ENCODE measurements at places on chromosomes 2 and 18.

GRCh38 chr2:69222953-69223658 lies 163.9 kb downstream of the GFPT1 start:
- no peak for DNase-seq

DNA sequence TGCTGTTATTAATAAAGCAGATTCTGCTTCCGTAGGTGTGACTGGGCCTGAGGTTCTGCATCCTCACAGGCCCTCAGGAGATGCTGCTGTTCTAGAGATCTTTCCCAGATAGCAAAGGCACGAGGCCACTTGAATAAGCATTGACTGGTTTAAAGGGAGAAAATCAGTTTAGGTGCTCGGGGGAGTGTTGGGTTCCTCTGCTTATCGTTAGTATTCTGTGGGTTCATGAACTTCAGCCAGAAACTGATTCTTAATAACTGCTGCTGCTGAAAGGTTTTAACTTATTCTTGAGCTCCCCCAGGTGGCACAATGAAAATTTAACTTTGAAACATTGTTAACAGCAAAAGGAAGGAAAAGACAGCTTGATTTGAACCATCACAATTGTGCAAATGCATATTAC lies 56.9 kb downstream of the ITGA6 start:
- DNase-seq: no peak

GRCh38 chr18:58545338-58546296 lies 83.3 kb downstream of the ALPK2 start:
- DNase-seq: no peak

DNA sequence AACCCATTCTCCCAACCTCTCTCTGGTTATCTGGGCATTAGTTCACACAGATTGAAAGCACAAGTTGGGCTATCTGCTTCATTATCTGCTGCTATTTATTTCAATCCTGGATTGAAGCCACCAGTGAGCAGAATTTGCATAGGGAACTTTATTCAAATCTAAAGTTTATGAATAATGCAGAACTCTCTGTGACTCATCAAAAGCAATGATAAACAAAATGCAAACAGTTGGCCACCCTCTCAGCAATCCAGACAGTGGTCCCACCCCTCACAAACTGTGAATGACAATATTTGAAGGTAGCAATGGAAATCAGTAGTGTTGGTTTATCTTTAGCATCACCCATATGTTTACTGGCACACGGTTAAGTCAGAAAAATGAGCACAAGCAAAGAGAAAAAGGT lies 106.8 kb upstream of the TMEM178A start:
- no peak for DNase-seq

DNA sequence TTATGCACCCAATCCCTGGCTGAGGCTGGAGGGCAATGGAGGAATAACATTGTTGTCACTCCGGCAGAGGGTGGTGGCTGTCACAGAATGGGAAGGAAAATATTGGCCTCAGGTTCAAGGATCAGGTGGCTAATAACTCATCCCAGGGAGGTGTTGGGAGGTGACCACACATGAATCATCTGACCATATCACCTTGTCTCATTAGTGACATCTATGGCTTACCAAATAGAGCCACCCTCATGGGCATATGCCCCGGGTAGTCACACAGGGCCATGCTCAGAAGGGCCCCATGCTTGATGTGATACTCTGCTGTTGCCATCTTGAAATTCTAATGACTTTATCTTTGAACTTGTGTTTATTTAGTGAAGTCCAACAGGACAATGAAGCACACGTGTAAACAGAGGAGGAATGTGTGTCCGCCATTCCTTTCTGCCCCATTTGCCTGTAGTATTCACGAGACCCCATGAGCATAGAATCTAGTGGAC lies 27.5 kb upstream of the HK2 start:
- no peak for DNase-seq

DNA sequence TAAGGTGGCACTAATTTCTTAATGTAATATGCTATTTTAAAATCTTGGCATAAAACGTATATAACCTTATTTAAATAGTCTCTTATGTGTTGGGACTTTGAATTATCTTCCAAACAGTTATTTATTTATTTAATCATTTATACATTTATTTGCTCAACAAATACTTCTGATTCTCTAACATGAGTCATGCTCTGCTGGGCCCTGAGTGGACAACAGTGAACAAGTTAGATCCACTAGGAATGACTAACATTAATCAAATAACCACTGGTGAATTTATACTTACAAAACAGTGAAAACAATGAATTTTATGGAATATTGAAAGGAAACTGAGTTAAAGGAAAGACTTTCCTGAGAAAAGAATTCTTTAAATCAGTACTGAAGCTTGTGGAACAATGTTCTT lies 1257.2 kb upstream of the CHAC2 start:
- no peak for DNase-seq

GRCh38 chr2:96661324-96661723 lies 18.8 kb downstream of the FER1L5 start:
- DNase-seq: no peak

- no peak for DNase-seq
Measured at GRCh38 chr2:109685453-109685852, 71.3 kb downstream of the SOWAHC start.

DNA sequence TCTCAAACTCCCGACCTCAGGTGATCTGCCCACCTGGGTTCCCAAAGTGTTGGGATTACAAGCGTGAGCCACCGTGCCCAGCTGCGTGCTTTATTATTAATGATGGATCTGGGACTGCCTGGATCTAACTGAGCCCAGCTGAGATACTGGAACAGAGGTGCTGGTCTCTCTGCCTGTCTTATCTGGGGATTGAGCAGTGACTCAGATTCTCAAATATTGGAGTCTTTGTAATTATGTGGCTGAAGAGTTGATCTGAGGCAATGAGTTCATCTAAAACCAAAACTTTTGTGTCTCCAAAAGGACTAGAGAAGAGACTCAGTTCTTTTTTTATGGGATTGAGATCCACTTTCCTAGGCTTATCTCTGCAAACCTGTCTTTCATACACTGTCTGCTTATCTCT lies 16.3 kb downstream of the PLEKHB2 start:
- DNase-seq: no peak

DNA sequence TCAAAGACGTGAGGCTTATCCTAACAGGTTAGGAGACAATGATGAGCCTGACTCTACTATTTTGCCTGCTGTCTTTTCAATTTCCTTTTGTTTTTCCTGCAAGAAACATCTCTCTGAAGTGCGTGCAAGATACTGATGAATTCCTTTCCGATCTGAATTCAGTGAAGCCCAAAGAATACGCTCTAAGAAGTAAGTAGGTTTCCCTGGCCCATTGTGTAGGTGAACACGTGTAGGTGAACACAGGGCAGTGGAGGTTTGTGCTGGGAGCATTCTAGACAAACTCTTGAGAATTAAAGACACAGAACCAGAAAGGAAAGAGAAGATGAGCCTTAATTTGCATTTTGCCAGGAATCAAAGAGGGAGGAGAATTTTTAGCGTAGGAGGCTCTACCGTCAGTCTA lies 132.0 kb downstream of the ZNF532 start:
- DNase-seq: no peak

DNA sequence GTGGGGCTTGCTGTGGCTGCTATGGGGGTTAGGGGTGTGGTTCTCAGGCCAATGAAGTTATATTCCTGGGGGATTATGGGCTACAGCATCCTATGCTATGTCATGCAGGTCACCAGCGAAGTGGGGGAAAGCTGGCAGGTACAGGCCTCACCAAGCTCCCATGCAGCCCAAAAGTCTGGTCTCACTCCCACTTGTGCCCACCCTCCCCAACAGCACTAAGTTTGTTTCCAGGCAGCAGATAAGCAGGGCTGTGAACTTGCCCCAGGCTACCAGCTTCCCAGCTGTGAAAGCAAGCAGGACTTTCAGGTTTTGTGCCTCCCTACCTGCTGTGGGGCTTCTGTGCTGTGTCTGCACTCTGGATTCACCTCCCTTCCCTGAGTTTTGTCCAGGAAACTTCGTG lies 469.7 kb downstream of the CPS1 start:
- DNase-seq: no peak

DNA sequence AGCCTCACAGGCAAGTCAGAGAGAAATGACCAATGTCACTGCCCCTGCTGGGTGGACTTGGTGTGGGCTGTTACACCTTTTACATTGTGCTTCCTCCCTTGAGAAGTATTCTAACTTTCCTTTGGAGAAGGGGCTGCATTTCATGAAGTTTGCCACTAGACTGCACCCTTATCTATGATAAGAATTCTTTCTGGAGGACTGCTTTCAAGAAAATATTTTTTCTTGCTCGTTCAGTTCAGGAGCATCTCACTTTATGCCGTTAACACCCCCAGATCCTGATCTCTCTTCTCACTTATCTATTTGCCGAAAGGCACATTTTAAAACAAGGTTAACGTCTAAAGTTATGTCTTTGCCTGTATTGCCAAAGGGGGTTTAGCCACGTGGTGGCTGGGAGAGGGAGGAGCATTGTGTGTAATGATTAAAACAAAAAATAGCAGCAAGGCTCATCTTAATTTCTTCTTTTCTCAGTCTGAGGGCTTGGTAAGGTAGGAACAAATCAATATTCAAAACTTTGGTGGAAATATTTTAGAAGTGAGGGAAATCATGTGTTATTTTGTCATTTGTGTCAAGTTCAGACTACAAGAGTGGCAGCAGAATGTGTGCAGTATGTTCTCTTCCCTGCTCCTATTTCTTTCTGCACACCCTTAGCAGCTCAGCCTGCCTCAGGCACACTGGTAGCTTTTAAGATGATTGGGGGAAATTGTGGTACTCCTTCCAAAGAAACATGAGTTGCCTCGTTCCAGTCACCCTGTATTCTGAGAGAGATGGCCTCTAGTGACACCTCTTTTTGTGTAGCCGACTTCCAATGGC lies 1.6 kb upstream of the IGFBP5 start:
- DNase-seq: no peak

All from tibial nerve (tissue), 4 donors.